ENCODE measurements at places on chromosomes 2 and 18.
A peak's percentile ranks its signal among the peaks of the same experiment; 100 is the strongest.

- no peak for DNase-seq
These were observed 245.6 kb downstream of the FAM210A start for GRCh38 chr18:13480571-13481255.

- DNase-seq, result peak; percentile 63
These were observed 4.7 kb downstream of the EEF1B2 start for GRCh38 chr2:206164261-206164862.

DNA sequence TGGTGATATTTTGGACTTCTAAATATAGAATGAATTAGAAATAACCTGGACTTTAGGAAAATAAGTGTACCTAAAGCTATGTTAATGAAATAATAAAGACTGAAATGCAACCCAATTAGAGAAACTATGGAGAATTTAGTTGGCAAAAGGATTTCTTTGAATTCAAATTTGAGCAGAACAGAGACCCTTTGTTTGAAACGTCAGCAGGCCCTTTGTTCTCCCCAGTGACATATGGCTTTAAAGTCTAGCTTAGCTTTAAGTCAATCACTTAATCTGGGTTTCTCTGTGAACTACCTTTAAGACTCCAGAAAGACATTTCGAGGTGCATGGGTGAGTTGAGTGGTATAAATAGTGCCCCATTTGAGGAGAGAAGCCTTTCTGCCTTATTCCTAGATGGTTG, 130.5 kb upstream of the CREB1 start:
- no peak for DNase-seq

GRCh38 chr2:176491172-176491904, 222.1 kb downstream of the MTX2 start:
- no peak for DNase-seq

DNA sequence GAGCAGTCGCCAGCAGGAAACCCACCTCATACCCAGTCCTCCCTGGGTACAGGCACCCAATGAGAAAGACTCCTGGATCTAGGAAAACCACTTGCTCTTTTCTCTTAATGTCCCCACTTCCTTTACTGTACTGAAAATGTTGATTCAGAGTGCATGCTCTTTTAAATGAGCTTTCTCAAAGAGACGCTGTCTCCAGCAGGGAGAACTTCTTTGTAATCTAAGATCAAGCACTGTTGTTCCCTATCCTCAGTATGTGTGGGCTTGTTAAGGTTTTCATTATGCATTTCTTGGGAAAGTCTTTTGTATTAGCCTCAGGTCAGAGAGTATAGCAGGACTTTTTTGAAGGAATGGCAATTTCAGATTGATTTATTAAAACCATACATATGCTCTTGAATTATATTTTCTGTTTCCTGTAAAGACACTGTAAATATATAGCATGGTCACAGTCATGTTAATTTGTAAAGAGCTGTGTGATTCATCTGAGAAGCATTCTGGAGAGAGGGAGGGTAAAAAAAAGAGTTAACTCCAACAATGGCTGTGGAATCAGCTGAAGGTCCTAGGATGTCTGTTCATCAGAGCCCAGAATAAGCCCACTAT, 178.1 kb downstream of the MGAT5 start:
- DNase-seq, result no peak

DNA sequence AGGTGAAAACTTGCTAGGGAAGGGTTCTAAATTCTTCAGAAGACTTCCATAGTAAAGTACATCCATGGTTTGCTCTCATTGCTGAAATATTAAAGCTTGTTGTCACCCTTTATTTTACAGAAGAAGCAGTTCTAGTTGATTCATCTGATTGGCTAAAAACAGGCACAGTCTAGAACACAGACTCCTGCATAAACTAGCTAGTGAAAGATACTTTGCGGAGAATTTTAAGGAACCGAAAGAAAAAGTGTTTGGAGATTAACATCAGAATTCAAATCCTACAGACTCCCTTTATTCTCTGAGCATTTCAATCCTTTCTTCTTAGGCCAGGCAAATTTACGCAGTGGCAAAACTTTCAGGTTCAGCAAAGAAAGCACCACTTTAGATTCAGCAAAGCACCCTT, 1076.5 kb upstream of the ZEB2 start:
- no peak for DNase-seq
